Neural progenitor cell (in vitro differentiated cells): ENCODE measurements at places on chromosomes 6 and 20. TPM values are rescaled to one million over a fixed set of nuclear protein-coding genes. Genes with fewer than 3 reads are reported as not detected.

GRCh38 chr6:42764911-42765648 is 16.8 kb upstream of the BICRAL start:
- H3K27me3 ChIP-seq = no peaks in the 10 kb centered on the region
- no peak overlapping the region for H3K4me3 ChIP-seq
- H3K27ac ChIP-seq = no peak overlapping the region
- no peaks in the 10 kb centered on the region for H3K4me1 ChIP-seq

The SGK2 gene
- total RNA-seq = 2.8 and 4.2 TPM in 2 replicates

DNA sequence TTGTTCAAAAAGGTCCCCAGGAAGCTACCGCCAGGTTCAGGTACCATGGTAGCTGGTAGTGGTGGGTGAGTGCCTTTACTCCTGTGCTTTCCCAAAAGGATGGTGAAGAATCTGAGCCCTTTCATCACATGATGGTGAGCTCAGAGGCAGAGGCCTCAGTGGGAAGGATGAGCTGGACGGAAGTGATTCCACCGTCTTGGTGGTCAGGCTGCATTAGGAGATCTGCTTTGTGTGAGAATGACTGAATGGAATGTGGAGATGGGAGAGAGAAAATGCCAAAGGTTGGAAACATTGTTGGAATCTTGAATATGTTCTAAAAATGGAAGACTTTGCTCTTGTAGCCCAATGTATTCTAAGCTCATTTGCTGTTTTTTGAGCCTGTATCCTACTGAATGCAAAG is 108.1 kb upstream of the SCP2D1 start:
- no peaks in the 10 kb centered on the region for H3K27me3 ChIP-seq
- H3K27ac ChIP-seq = no peak overlapping the region
- no peak overlapping the region for H3K4me3 ChIP-seq

The KIFC1 gene
- 93.9 and 179 TPM in 2 replicates for total RNA-seq

GRCh38 chr6:9086331-9086730 is 651.0 kb upstream of the SLC35B3 start:
- no peak for DNase-seq
- no peak overlapping the region for H3K27ac ChIP-seq
- no peak overlapping the region for H3K4me3 ChIP-seq
- H3K36me3 ChIP-seq = no peaks in the 10 kb centered on the region
- peaks cover 32% of the 10 kb centered on the region for H3K4me1 ChIP-seq
- no peaks in the 10 kb centered on the region for H3K27me3 ChIP-seq

The PLEKHG1 gene
- total RNA-seq = 4.6 and 4.7 TPM in 2 replicates

DNA sequence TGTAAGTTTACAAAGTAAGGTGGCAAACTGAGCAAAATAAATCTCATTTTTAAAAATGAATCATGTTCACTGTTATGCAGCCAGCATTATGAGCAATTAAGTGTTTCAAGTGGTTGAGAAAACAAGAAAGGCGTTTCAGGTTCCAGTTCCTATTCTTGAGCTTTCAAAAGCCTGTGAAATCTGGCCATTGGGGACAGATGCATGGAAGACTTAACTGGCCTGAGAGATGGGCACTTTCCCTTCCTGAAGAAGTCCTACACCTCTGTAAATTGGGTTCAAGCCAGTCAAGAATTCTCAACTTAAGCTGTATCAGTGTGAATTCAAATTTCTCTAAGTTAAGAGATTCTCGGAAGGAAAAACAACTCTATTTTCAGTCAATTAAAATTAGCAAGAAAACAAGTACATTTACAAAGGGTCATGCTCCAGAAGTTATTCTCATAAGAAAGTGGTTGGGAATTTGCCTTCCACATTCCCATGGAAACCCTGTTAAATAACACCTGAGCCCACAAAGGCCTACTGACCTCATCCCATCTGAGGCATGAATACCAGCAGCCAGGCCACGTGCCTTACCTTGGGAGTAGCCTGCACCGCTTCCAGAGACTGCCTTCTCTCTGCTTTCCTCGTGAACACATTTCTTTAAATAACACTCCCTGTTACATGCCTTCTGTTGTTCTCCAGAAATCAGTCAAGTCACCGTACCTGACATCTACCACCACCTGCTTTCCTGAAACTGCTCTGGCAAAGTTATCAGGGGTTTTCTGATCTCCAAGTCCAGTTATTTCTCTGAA is 19.4 kb downstream of the MAP3K5 start:
- H3K27me3 ChIP-seq = no peaks in the 10 kb centered on the region
- H3K4me3 ChIP-seq = no peak overlapping the region
- no peak overlapping the region for H3K27ac ChIP-seq
- peak; percentile 9 for DNase-seq
- H3K4me1 ChIP-seq = no peaks in the 10 kb centered on the region
- no peaks in the 10 kb centered on the region for H3K36me3 ChIP-seq
